GM23338 (cell line): ENCODE measurements at places on chromosomes 6 and 20. TPM values are rescaled to one million over a fixed set of nuclear protein-coding genes. Genes with fewer than 3 reads are reported as not detected.

Gene PERP
- total RNA-seq = 20.1 and 23.7 TPM in 2 replicates

Gene LY6G6D
- not detected in 2 replicates for total RNA-seq

GRCh38 chr20:47217482-47218446 lies 138.7 kb downstream of the ZMYND8 start:
- no peak for DNase-seq

DNA sequence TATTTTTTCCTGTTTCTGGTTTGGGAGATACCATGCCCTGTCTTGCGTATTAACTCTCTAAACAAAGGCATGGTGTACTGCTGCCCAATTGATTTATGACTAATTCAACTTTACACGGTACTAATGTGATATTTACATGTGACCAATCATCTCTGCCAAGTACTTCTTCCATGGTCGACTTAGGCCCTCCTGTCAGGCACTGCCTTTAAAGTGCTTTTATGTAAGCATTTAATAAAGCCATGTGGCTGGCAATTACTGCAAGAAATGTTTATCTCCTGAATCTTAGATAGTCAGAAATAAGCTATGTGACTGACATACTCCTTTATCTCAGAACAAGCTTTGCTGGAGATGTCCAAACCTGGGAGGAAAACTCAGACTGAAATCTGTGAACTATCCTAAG lies 323.4 kb downstream of the BTBD3 start:
- DNase-seq = no peak

DNA sequence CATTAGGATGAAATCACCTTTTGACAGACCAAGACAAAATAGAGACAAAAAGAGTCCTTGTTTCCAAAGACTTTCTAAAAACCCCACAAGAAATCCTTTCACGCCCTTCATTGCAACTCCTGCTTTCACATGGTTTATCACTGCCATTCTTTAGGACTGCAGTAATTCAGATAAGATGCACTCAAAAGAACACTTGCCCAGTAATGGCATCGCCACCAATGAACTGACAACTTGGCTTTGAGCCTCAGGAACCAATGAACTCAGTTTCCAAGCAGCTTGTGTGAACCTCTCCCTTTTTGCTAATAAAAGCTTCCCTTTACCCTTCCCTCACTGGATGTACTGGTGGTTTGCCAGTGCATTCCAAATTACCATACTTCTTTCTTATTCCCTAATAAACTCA lies 21.8 kb downstream of the OSTM1 start:
- DNase-seq = no peak

DNA sequence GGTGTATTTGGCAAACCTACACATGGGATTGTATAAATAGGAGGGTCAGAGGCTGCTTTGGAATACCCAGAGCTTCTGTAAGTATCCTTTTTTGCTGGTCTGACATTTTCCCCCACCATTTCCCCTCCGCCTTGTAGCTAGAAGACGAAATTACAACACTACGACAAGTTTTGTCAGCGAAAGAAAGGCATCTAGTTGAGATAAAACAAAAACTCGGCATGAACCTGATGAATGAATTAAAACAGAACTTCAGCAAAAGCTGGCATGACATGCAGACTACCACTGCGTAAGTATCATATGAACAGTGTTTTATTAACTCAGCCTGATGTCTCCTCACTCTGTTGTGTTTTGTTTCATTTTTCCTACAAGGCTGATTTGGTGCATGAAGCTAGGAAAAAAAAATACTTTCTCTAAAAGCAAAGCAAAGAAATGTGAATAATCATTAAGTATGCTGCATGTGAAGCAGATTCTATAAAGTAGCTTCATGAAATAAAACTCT lies 72.7 kb downstream of the HDDC2 start:
- no peak for DNase-seq
